Stimulated activated CD8-positive, alpha-beta memory T cell treated with anti-CD3 and anti-CD28 coated beads, Interleukin-4, amount 100 ng/mL, for 1 hour (primary cell): ENCODE measurements at places on chromosomes 5 and 9.

GRCh38 chr5:172610643-172611042 lies 30.4 kb upstream of the NEURL1B start:
- no peak for DNase-seq

DNA sequence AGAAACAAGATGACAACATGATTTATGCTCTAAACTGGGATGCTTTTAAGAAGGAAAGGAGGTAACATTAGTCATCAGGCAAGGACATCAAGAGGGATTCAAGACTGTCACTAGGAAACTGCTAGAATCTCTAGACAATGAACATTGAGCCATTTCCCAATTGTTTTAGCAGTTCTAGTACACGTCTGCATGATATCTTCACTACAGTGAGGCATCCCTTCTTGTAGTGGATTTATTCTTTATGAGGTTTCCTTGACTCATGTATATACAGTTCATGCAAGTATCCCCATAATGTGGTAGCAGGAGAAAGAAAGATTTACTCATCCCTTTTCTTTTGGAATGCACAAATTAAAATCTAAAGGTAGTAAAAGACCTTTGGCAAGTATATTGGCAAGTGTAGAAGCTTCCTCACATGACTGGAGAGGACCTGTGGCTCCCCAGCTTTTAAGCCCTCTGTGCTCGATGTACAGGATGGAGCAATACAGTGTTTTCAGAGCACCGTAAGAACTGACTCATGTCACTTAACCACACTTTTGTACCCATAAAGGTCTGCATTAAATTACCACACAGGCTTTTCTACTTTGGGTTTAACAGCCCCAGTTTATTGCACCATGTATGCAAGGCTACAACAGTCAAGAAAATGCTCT lies 335.9 kb downstream of the SEMA5A start:
- DNase-seq, result no peak

DNA sequence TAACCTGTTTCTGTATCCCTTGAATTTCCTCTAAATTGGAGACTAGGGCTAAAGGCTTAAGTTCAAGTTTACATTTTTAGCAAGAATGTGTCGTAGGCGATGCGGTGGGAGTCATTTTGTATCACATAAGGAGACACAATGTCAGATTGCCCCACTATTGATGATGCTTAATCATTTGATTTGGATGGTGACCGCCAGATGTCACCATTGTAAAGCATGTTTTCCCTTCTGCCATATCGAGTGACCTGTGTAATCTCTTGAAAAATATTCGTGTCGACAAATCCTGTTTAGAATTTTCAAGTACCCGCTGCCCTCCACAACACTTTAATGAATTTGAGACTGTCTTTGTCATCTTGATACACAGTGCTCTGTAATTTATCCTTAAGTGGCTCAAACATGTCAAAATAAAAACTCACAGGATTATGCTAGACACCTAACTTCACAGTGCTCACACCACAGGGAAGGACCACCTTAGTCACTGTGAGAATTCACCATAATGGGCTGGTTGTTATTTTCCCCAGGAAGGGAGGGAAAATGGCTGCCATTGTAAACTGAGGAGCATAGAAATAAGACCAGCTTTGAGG lies 34.5 kb upstream of the SLC46A2 start:
- no peak for DNase-seq

DNA sequence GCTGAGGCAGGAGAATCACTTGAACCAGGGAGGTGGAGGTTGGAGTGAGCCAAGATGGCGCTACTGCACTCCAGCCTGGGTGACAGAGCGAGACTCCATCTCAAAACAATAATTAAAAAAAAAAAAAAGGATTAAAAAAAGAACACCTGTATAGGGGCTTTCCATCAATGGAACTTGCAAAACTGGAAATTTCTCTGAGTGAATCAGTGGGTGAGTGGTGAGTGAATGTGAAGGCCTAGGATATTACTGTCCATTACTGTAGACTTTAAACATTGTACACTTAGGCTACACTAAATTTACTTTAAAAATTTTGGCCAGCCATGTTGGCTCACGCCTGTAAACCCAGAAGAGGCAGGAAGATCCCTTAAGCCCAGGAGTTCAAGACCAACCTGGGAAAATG lies 5.7 kb upstream of the RARS1 start:
- no peak for DNase-seq

DNA sequence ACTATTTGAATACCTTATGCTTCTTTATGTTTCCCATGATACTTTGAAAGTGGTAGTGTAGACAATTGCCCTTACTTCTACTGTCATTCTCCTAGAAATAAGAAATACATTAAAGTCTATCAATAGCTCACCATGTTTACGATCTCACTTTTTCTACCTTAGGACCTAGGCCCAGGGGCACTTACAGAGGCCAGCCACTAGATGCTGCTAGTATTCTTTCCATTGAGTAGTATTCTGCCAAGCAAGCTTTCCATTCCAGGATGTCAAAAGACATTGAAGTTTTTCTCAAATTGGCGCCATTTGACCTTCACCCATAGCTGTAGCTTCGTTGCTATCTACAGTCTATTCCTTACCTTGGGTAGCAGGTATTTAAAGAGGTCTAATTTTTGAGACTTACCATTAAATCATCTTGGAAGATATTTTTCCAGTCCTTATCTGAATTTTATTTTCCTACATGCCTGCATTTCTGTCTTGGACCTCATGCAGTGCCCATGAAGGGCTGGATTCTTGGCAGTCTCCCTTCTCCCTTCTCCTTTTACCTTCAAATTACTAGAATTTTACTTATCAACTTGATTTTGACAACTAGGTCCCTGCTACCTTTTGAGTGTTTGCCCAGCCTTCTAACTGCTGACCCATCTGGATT lies 246.0 kb upstream of the NUDT12 start:
- no peak for DNase-seq

DNA sequence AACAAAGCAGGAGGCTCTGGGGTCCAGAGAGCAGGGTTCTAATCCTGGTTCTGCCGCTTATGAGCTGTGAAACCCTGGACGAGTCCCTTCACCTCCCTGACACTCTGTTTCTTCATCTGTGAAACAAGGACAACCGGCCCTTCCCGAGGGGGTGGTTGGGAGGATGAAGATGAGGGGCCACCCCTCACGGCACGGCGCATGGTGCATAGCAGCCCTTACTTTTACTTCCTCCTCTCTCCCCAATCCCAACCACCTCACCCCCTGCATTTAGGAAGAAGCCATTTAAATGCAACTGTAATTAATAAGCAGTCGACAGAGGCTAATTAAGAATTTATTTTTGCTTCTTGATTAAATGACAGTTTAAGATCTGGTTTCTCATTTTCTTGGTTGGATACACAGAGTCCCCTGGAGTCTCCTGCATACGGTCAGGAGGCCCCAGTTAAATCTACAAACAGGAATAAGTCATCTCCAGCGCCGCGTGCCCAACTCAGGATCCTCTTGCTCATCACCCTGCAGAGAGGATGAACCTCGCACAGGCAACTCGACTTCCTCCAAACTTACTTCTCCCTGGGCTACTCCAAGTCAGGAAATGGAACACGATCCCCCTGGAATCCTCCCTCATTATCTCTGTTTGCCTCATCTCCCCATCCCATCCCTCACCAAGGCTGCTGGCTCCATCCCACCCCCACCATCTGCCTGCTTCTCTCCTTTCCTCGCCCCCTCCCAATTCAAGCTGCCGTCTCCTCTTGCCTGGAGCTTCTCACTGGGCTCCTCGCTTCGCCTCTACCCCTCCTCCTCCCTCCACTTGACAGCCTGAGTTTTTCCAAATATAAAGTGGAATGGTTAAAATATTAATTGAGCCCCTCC lies 95.9 kb downstream of the HRH2 start:
- no peak for DNase-seq

GRCh38 chr5:88676637-88677375 lies 206.2 kb downstream of the MEF2C start:
- no peak for DNase-seq
